A172 (cell line): ENCODE measurements at places on chromosomes 7 and 10. TPM values are rescaled to one million over a fixed set of nuclear protein-coding genes. Genes with fewer than 3 reads are reported as not detected.

DNA sequence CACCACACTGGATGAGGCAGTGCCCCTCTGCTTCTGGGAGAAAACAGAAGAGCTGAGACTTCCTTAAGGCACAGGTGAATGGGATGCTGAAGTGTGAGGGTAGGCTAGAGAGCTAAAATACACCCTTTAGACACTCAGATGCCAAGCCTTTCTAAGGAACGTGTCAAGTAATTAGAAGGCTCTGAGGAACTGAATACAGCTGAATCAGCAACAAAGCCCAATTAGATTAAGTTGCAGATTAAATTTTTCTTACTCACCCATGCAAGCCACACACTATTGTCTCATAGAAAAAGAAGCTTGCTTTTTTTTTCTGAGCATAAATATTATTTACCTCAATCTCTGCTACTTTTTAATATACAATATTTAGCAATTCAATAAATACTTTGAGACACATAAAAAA is 354.3 kb upstream of the NRG3 start:
- DNase-seq, result no peak

GRCh38 chr10:48926255-48926654 is 13.4 kb downstream of the LRRC18 start:
- no peak for DNase-seq

DNA sequence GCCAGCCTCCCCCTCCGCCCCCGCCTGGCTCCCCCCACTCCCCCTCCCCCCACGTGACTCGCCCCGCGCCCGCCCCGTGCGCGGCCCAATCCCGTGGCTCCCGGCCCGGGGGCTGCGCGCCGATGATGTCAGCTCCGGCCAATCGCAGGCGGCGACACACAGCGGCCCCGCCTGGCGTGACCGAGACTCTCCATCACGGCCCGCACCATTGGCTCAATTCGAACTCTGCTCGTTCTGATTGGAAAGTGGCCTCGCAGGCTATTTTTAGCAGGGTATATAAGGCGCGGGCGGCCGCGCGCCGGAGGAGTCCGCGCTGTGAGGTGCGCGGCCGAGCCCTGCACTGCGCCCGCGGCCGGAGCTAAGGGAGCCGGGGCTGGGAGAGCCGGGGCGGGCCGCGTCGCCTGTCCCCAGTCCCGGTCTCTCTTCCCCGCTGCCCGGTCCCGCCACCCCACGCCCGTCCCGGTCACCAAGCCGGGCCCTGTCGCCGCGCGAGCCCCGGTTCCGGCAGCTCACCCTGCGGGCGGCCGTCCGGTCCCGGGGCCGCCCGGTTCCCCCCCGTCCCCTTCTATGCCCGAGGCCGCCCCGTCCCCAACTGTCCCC is 342 bp upstream of the KLF6 start:
- DNase-seq, result peak; percentile 95

Gene H2BK1
- not detected in 2 replicates for total RNA-seq

Gene CCL24
- total RNA-seq, result 6.0 TPM in 1 of 2 replicates, not detected in the other
